Bronchial epithelial cell (primary cell): ENCODE measurements at places on chromosomes 4 and X. TPM values are rescaled to one million over a fixed set of nuclear protein-coding genes. Genes with fewer than 3 reads are reported as not detected.
A peak's percentile ranks its signal among the peaks of the same experiment; 100 is the strongest.

- DNase-seq = no peak
Observed at GRCh38 chr4:33184657-33185290, 2464.6 kb downstream of the PCDH7 start.

- DNase-seq = no peak
Observed at GRCh38 chr4:1676605-1677525, 7.2 kb downstream of the FAM53A start.

DNA sequence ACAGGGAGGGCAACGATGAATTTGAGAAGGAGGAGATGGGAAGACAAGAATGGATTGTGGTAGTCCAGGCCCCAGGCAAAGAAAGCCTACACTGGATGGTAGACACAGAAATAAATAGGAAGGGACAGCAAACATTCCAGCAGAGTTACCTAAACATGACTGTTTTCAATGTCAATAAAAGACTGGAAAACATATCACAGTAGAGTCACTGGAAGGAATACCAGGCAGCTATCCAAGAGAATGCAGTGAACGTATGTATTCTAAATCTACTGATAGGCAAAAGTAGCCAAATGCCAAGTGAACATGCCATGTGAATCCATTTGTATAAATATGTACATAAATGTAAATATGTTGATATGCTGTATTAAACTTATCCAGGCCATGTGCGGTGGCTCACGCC lies 183.0 kb downstream of the PALLD start:
- DNase-seq = peak; percentile 87

The TCEAL3 gene
- 3.7 and 8.4 TPM in 2 replicates for total RNA-seq
